ENCODE measurements at places on chromosomes 1 and 21. TPM values are rescaled to one million over a fixed set of nuclear protein-coding genes. Genes with fewer than 3 reads are reported as not detected.

The GORAB gene
- total RNA-seq: 8.1 TPM

The PRRX1 gene
- 0.32 TPM for total RNA-seq

The ERO1B gene
- 3.6 TPM for total RNA-seq

The ERG gene
- 44.8 TPM for total RNA-seq

The TGFBR3 gene
- total RNA-seq: 3.6 TPM

The RHBDL2 gene
- total RNA-seq: not detected

The CSF3R gene
- total RNA-seq: not detected

The OR2C3 gene
- total RNA-seq: not detected

The SPSB1 gene
- total RNA-seq: 7.1 TPM

The KCNE2 gene
- total RNA-seq: not detected

The ZBTB17 gene
- total RNA-seq: 35.4 TPM

The KIF2C gene
- 35.3 TPM for total RNA-seq

The CD247 gene
- total RNA-seq: not detected

The OR2L3 gene
- not detected for total RNA-seq

The NLRP3 gene
- 2.6 TPM for total RNA-seq

The BRDT gene
- not detected for total RNA-seq

The AK5 gene
- 97.3 TPM for total RNA-seq

The GNB1 gene
- 72.8 TPM for total RNA-seq

The FCER1G gene
- not detected for total RNA-seq

All from epithelial cell of umbilical artery (primary cell).